Fibroblast of upper back skin (primary cell): ENCODE measurements at places on chromosomes 3 and 15.
A peak's percentile ranks its signal among the peaks of the same experiment; 100 is the strongest.

DNA sequence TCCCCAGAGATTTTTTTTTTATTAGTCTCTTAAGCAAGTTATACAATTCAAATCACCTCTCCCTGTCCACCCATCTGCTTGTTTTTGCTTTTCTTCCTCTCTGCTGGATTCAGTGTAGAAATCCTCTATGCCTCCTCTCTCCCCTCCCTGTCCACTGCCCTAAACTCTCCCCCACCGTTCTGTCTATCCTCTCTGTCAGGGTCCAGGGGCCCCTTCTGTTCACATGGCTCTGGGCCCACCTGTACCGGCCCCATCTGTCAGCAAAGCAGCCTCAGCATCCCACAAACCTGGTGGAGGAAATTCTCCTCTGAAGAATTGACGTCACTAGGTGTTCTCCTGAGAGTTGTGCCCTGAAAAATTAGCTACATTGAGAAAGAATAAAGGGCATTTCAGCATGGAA is 137.6 kb upstream of the CMC1 start:
- DNase-seq = no peak

GRCh38 chr15:75195766-75196241 is 5.9 kb upstream of the C15orf39 start:
- DNase-seq = no peak

- DNase-seq = no peak
Measured at GRCh38 chr15:89244574-89244903, 760 bp downstream of the FANCI start.

DNA sequence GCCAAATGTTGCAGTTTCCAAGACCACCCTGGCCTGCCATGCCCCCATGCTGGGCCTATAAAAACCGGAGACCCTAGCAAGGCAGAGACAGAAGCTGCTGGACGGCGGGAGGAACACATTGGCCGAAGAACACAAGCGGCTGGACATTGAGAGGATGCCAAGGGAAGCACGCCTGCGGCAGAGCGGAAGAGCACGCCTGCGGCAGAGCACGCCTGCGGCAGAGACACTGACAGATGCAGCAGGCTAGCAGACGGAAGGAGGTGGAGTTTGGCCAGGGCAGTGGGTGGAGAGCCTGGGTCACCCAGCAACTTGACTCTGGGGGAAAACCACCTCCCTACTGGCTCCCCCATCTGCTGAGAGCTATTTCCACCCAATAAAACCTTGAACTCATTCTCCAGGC is 322.3 kb upstream of the TBL1XR1 start:
- DNase-seq = no peak

DNA sequence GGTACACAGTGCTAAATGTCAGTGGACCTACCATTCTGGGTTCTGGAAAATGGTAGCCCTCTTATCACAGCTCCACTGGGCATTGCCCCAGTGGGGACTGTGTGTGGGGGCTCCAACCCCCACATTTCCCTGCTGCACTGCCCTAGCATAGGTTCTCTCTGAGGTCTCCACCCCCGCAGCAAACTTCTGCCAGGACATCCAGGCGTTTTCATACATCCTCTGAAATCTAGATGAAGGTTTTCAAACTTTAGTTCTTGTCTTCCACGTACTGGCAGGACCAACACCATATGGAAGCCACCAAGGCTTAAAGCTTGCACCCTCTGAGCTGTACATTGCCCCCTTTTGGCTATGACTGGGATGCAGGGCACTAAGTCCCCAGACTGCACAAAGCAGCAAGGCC is 788.2 kb upstream of the ALCAM start:
- no peak for DNase-seq

- DNase-seq = no peak
Measured at GRCh38 chr15:81910355-81911021, 135.3 kb downstream of the MEX3B start.

- peak; percentile 65 for DNase-seq
Measured at GRCh38 chr3:147431751-147432150, 22.6 kb downstream of the ZIC1 start.

GRCh38 chr15:36953346-36953745 is 147.0 kb downstream of the MEIS2 start:
- peak; percentile 22 for DNase-seq

- DNase-seq = no peak
Measured at GRCh38 chr3:191047930-191048329, 151.1 kb upstream of the OSTN start.

- peak; percentile 99 for DNase-seq
Measured at GRCh38 chr3:49805367-49805782, 2.3 kb downstream of the INKA1 start.

DNA sequence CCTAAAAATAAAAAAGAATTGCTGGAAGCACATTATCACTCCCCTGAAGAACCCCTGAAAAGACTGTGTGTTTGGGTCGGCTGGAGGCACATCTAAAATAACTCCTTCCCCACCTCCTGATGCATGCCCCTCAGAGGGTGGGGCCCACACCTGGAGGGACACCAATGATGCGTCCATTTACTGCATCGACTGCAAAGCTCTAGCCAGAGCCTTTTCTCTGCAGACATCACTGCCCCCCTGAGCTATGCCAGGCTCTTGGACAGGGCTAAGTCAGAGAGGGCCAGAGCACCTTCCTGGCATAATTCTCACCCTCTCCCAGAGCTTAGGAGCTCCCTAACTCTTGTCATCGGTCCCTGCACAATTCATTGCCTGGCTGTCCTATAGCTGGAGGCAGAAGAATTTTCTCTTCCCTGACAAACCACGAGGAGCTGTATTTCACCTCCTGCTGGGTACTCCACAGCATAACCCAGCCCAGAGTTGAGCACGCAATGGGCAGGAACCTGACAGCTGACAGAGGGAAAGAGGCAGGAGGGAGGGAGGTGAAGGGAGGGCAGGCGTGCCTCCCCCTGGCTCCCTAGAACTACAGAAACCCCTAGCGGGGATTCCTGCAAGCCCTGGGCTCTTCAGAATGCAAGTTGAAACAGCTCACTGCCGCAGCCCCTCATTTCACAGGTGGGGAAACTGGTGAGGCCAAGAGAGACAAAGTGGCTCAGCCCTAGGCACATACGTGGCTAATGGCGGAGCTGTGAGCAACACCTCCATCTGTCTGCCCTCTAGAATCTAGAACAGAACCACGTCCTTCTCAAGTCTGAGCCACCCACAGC is 46.6 kb downstream of the XXYLT1 start:
- no peak for DNase-seq

DNA sequence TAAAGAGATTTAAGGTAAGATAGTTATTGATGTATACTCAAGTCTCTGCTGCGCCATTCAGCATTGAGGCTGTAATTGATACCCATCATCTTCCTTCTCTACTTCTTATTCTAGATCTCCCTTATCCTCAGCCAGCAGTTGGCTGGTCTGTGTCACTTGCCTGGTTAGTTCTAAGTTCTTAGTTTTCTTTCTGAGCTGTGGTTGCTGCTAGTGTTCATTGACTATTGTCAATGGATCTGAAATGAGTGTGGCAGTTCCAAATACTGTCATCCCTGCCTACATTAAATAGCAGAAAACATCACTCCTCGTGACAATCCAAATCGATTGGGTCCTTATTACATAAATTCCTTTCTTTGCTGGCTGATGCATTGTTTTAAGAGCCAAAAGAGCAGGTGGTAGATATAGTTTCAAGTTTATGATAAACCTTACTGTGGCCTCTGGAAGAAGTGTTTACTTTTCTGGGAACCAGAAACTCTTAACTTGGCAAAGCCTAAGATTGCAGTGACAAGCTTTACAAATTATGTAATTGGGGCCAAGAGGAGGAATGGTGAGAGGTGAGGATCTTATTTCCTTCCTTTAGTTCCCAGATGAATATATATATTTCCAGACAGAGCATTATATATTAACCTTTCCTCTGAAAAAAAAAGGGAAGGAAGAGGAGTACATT is 168.0 kb downstream of the GMNC start:
- DNase-seq = no peak

GRCh38 chr3:155416500-155417118 is 123.1 kb upstream of the STRIT1 start:
- peak; percentile 75 for DNase-seq

DNA sequence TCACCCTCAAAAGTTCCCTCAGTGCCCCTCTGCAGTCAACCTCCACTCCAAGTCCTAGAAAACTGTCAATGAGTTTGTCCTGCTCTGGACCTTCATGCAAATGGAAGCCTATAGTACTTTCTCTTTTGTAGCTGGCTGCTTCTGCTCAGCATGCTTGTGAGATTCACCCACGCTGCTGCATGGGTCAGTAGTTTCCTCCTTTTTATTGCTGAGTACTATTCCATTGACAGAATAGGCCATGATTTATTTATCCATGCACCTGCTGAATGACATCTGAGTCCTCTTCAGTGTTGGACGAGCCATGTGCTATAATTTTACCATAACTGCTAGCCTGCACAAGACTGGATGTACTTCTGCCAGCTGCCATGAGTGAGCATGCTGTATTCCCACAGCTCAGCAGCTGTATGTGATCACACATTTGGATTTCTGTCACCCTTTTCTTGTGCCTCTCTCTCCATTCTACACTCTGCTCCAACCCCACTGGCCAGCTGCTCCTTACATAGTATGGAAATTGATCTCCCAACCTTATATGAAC is 26.3 kb downstream of the CDCP1 start:
- DNase-seq = no peak

- DNase-seq = no peak
Measured at GRCh38 chr3:98770261-98771039, 7.3 kb downstream of the ST3GAL6 start.

DNA sequence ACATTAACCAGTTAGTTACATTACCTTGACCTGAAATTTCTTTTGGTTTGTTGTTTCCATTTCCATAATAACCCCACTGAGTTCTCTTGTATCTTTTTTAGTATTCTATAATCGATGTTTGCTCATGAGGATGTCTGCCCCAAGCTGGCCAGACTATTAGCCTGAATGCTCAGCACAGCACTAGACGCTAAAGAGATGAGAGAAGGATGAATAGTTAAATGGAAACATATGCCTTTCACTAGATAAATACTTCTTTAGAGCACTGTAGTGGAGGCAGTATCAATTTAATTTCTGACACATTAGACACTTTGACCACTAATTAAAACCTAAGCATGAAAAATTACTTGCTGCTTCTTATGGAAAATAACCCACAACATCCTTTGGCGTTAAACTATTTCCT is 654.9 kb upstream of the KCNMB2 start:
- DNase-seq = peak; percentile 50

GRCh38 chr15:97174886-97175540 is 785.5 kb upstream of the ARRDC4 start:
- DNase-seq = no peak

DNA sequence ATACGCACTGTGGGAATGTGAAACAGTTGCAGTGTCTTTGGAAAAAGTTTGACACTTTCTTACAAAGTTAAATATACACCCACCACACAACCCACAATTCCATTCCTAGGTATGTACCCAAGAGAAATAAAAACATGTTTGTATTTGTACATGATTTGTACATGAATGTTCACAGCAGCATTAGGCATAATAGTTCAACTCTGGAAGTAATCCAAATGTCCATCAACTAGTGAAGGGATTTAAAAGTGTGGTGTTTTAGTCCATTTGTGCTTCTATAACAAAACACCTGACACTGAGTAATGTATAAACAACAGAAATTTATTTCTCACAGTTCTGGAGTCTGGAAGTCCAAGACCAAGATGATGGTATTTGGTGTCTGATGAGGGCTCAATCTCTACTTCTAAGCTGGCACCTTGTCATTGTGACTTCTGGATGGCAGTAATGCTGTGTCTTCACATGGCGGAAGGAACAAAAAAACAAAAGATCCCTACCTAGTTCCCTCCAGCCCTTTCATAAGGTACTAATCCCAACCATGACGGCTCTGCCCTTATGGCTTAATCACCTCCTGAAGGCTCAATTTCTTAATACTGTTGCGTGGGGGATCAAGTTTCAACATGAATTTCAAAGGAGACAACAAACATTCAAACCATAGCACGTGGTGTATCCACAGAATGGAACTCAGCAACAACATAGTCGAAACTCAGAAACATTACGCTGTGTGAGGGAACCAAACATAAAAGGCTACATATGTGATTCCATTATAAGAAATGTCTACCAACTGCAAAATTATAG is 120.5 kb downstream of the AQP9 start:
- no peak for DNase-seq

DNA sequence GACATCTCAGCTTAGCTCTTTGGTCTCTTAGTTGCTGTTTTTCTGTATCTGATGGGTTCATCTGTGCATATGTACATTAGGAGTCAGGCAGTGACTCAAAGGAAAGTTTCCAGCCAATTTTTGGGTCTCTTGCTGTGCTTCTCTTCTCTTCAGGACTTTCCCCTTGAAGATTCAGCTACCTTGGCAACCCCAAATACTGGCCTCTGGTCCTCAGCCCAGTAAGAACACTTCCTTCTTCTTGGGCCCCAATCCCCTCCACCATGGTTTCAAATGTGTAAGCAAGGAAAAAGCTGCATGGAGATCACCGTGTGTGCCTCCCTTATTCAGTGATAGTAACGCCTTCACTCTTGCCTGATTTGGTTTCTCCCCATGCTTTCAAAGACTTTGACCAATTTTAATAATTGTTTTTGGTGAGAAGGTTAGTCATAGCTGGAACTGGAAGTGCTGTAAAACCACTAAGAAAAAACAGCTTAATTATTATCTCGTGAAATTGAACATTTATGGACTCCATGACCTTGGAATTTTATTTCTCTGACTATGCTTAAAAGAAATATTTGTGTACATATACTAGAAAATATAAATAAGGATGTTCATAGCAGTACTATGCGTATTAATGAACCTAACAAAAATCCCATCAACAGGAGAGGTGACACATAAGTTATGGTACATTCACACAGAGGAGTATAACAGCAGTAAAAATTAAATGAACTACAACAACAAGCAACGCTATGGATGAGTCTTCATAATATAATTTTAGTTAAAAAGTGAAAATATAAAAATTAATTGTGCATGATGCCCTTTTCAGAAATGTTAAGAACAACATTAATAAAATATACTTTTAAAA is 125.3 kb upstream of the BCL6 start:
- DNase-seq = no peak

DNA sequence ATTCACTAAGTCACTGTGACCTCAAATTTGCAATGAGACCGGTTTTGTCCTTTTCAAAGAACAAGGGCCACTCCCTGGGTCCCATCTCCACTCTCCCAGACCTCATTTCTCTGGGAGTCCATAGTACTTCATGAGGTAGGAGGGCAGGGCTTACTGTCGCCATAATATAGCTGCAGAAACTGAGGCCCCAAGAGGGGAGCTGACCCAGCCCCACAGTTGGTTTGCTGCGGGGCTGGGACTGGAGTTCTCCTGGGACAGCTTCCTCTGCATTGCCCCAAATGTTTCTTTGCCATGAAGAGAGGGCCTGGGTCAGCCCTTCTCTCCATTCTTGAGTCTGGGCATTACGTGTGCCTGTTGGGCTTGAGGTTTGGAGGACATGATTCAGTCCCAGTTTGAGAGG is 60.1 kb downstream of the ITGA11 start:
- no peak for DNase-seq

- DNase-seq = peak; percentile 79
Measured at GRCh38 chr3:86923071-86923491, 67.9 kb downstream of the VGLL3 start.

GRCh38 chr3:64970634-64971033 is 282.8 kb upstream of the ADAMTS9 start:
- peak; percentile 27 for DNase-seq
